Esophagus squamous epithelium (tissue), 5 donors: ENCODE measurements at places on chromosomes 3 and 15.

DNA sequence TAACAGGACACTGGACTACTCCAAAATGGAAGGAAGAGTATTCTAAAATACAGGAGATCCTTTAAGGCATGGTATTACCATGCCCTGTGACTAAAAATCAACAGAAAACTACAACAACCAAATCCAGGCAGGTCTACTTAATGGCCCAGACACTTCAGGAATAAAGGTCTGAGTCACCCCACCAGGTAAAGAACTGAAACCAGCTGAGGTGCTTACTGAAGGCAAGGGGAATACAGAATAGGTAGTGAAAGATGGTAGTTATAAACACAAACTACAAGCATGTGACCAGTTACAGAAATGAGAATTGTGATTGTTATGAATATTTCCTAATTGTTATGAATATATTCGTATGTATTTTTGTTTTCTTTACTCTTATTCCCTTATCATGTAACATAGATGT is 13.4 kb downstream of the IFT57 start:
- DNase-seq, result no peak

DNA sequence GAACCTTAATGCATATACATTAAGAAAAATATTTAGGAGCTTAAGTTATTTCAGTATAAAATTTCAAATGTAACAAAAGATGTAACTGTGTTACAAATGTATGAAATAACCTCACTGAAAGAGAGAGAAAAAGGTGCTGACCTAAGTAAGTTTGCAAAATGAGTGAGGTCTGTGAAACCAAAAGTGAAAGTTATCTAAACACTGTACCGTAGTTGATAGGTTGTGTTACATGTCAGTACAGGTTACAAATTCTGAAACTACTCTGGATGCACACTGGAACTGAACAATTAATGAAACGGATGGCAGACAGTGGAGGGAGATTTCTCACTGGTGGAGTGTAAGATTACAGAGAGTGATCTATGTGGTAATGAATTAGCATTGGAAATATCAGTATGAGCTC is 420.7 kb downstream of the ZNF385D start:
- DNase-seq, result no peak

- no peak for DNase-seq
Observed at GRCh38 chr3:72919520-72919919, 31.7 kb downstream of the GXYLT2 start.

DNA sequence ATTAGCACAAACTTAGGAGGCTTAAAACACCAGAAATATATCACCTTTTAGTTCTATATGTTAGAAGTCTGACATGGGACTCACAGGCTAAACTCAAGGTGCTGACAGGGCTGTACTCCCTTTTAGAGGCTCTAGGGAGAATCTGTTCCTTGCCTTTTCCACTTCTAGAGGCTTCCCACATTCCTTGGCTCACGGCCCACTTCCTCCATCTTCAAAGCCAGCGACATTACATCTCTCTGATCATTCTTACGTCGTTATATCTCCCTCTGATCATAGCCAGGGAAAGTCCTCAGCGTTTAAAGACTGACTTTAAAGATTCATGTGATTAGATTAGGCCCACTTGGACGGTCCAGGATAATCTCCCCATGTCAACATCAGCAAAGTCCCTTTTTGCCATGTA is 166.3 kb downstream of the GREM1 start:
- DNase-seq, result no peak

DNA sequence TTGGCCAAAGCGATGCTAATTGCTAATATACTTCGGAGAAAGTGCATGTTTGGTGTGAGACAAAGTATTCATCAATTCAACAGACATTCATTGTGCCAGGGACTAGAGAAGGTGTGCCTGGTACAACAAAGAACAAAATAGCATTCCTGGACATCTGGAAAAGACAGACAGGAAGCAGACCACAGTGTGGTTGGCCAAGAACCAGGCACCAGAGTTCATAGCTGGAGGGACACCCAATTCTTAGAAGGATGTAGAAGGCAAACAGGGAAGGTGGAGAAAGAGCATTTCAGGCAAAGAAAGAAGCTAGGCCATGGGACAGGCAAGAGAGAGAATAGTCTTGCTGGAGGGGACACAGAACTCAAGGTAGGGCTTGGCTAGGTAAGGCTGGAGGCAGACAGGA is 105.8 kb upstream of the ETV5 start:
- DNase-seq, result no peak

- DNase-seq, result no peak
Observed at GRCh38 chr3:124967964-124968363, 33.4 kb upstream of the MUC13 start.

- no peak for DNase-seq
Observed at GRCh38 chr3:189099505-189100290, 72.1 kb upstream of the TPRG1 start.

- DNase-seq, result no peak
Observed at GRCh38 chr3:17518189-17519059, 224.0 kb downstream of the TBC1D5 start.

- no peak for DNase-seq
Observed at GRCh38 chr3:188008582-188009213, 145.3 kb upstream of the LPP start.

- no peak for DNase-seq
Observed at GRCh38 chr15:89016549-89017041, 71.7 kb upstream of the ABHD2 start.

DNA sequence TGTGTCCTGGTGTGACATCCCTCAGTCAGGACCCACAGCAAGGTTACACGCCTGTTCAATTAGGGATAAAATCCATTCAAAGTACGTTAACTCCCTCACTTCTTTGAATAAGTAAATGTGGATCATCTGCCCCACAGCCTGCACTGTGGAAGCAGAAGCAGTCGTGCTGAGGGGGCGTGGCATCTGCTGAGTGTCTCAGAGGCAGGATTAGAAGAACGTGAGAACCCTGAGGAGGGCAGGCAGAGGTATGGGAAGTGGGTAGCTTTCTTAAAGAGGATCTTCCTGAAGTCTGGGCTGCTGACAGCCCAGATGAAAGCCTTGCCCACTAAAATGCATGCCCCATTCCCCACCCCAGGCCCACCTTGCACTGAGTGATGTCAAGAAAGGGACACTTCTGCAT is 28.5 kb downstream of the CRABP1 start:
- DNase-seq, result no peak

DNA sequence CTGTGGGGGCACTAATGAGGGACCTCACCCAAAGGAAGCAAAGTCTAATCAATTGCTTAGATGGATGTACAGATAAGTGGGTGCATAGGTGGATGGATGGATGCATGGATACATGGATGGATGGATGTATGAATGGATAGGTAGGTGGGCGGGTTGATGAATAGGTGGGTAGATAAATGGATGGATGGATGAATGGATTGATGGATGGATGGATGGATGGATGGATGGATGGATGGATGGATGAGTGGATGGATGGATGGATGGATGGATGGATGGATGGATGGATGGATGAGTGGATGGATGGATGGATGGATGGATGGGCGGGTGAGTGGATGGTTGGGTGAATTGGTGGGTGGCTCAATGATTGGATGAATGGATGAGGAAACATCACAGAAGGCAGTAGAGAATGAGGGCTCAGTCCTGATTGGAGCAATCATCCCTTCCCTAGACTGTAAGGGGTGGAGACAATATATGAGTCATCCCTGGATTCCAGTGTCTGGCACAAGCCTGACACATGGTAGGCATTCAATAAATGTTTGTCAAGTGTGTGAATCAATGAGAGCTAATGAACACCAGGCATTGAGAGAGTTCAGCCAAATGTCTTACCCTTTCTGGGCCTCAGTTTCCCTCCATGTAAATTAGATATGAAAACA is 40.4 kb upstream of the PXYLP1 start:
- DNase-seq, result no peak

DNA sequence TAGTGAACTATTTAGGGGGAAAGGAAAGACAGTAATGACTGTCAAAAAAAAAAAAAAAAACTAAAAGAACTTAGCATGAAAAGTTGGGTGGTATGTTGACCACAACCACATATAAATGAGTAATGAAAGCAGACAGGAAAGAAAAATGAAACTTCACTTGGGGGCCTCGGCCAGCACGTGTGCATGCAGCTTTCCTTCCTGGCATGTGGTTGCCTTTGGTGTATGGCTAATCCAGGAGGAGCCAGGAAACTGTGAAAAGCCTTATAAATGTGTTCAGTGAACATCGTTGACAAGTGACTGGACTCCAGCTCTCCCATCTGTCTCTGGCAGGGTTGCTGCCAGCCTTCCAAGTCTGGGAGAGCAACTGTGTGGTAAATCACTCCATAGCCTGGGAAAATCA is 195.1 kb downstream of the DTWD1 start:
- no peak for DNase-seq

DNA sequence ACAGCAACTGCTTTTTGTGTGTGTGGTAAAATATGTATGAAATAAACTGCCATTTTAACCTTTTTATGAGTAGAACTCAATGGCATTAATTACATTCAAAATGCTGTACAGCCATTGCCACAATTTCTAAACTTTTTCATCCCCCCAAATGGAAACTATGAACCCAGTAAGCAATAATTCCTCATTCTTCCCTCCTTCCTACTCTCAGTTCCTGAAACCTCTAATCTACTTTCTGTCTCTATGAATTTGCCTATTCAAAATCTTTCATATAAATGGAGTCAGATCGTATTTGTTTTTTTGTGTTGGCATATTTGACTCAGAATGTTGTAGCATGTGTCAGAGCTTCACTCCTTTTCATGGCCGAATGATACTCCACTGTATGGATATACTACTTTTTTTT is 5.3 kb upstream of the BLM start:
- no peak for DNase-seq

DNA sequence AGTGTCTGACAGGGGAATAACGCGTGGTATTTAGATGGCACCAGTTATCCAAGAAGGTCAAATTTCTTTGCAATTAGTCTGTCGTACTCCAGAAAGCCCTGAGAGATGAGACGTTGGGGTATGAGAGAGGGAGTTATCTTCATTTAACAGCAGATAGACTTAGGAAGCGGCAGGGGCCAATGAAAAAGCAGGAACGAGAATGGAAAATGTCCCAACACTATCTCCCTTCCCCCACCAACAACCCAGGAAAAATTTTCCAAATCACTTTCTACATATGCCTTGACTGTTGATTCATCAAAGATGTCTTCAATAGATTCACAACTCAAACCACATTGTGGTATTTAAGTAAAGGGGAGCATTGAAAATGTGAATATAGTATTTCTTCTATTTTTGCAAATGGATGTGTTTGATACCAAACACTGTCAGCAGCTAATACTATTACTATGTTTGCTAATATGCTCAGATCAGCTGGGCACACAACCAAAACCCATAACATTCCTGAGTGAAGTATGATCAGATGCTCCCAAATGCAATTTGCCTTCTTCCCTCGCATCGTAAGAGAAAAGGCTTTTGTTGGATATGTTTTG is 13.3 kb upstream of the GREM1 start:
- no peak for DNase-seq

DNA sequence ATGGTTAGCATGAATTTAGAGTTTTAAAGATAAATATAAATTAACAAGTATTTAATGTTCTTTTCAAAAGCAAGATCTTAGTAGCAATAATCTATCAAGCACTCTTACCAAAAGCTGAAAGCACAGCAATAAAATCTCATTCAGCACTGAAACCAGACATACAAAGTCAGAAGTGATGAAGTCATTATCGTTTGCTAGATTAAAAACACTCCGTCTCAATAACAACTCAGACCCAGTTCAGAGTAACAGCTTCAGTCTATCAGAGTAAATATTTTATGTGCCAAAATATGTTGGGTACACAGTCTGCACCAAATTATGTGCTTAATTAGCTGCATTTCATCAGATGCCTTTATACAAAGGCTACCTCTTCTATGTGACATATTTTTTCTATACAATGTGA is 41.6 kb downstream of the CPA3 start:
- no peak for DNase-seq

- no peak for DNase-seq
Observed at GRCh38 chr3:126816986-126817777, 113.1 kb downstream of the CHCHD6 start.

DNA sequence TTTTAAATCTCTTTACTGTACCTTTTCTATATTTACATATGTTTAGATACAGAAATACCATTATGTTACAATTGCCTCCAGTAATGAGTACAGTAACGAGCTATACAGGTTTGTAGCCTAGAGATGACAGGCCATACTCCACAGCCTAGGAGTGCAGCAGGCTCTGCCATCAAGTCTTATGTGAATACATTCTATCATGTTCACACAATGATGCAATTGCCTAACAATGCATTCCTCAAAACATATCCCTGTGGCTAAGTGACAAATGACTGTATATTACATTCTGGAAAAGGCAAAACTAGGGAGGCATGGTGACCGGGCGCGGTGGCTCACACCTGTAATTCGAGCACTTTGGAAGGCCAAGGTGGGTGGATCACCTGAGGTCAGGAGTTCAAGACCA is 192.4 kb upstream of the IGF1R start:
- DNase-seq, result no peak

GRCh38 chr15:59170295-59171066 is 36.2 kb upstream of the LDHAL6B start:
- no peak for DNase-seq

- no peak for DNase-seq
Observed at GRCh38 chr3:186722457-186722856, 5.3 kb downstream of the KNG1 start.

DNA sequence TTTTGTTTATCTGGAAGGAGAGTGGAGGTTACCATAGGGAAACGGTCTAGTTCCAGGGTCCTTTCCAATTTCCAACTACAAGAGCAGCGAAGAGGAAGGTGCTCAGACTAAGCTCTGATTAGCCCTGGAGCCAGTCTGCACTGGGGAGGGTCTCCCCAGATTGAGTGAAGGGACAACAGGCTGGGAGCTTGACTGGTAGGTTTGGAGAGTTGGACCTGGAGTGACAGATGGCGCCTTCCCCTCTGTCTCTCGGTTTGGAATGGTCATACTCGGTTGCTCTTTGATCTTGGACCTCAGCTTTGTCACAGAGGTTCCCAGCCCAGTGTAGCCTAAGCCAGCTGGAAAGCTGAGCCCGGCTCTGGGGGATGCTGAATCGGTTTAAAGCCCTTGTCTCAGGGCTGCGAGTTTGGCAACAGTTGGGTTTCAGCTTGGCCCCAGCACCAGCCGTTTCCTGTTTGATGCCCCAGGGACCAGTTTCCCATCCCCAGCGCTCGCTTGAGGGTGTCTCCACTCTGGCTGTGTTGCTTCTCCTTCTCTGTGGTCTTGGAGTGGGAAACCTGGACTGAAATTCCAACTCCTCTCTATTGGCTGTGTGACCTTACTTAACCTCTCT is 53.1 kb upstream of the ULK4 start:
- DNase-seq, result no peak

- peak; percentile 22 for DNase-seq
Observed at GRCh38 chr3:111859974-111860859, 1.2 kb downstream of the PHLDB2 start.

- no peak for DNase-seq
Observed at GRCh38 chr3:194103983-194104751, 31.8 kb upstream of the HES1 start.

DNA sequence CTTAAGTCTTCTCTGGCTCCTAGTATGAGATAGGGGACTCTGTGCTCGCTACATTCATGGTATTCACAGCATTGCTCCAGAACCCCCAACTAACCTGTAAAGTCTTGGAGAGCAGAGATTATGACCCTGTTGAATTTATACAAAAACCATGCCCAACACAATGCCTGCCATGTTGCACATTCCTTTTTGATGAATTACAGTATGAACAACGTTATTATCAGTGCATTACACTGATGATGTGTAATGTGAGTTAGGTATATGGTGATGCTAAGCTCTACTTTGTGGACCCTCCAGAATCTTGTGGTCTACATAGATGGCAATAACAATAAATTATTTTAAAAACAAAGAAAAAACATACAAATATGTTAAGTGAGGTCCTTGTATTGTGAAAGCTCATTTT is 64.3 kb downstream of the EOMES start:
- DNase-seq, result no peak
